Psoas muscle (tissue), 8 donors: ENCODE measurements at places on chromosomes 7 and 10. TPM values are rescaled to one million over a fixed set of nuclear protein-coding genes. Genes with fewer than 3 reads are reported as not detected.
A peak's percentile ranks its signal among the peaks of the same experiment; 100 is the strongest.

Gene SPDYE1
- not detected for total RNA-seq

Gene TAS2R4
- total RNA-seq, result 0.34 TPM

Gene SMKR1
- total RNA-seq, result not detected

GRCh38 chr7:135939261-135939812, 37.8 kb downstream of the MTPN start:
- no peak for DNase-seq

- DNase-seq, result peak; percentile 81
Observed at GRCh38 chr10:124646483-124647352, 97.5 kb downstream of the FAM53B start.

DNA sequence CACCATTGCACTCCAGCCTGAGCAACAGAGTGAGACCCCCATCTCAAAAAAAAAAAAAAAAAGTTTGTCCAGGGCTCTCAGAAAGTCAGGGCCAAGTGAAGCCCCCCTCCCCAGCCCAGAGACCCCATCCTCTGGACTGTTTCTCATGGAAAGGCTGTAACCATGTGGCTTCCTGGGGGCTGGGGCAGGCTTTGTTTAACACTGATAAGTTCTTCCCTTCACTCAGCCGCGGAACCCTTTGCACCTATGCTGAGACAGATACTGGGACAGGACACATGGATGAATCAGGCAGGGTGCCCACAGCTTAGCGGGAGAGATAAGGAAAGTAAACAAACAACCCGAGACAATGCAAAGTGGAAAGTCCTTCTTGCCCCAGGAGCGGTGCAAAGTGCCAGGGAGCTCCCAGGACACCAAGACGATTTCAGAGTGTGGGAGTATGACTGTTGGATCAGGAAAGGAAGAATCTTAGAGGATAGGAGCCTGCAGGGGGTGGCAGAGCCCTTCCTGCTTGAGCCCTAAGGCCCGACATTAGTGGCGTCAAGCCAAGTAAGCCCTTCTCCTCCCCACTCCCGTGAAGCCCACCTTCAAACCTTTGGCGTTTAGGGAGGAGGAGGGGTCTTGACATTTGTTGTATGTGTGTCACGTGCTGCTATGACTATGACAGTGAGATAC, 11.6 kb downstream of the MLXIPL start:
- no peak for DNase-seq

DNA sequence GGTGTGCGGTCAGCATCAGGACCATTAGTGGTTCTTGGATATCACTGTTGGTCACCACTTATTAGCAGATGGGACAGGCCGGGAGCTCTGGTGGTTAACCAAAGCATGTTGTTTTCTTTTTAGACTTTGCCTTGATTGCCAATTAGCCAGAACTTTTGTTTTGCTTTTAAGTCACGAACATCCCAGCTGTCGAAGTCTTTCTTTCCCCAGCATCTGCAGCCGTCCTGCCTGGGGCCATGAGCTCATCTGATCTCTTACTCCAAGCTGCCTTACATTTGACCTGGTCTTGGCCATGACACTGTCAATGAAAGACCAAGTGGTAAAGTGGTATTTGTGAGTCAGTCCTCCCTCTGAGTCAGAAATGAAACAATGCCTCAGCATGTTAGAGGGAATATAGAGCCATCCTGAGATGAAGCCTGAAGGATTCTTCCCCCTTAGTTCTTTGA, 53.9 kb upstream of the CREB5 start:
- DNase-seq, result no peak

- DNase-seq, result no peak
Observed at GRCh38 chr7:17013204-17013603, 131.4 kb upstream of the AGR3 start.
